ENCODE measurements at places on chromosomes 4 and X.

DNA sequence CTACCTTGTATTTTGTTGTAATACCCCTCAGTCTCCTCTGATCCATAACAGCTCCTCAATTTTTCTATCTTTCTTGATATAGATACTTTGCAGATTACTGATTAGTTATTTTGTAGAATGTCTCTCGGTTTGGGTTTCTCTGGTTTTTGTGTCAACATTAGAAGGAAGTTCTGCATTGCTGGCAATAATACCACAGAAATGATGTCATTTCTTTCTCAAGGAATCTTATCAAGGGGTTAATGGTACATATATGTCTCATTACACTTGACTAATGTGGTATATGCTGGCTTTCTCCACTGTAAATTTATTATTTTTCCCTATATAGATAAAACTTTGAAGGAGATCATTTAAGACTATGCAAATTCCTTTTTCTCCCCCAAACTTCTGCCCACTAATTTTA is 183.6 kb upstream of the DKK2 start:
- no peak for DNase-seq

GRCh38 chr4:66647476-66647875 is 897.8 kb downstream of the CENPC start:
- no peak for DNase-seq

GRCh38 chrX:129777218-129778030 is 2.3 kb upstream of the SASH3 start:
- no peak for DNase-seq

GRCh38 chrX:134846042-134846441 is 144.7 kb upstream of the SMIM10 start:
- DNase-seq: no peak

DNA sequence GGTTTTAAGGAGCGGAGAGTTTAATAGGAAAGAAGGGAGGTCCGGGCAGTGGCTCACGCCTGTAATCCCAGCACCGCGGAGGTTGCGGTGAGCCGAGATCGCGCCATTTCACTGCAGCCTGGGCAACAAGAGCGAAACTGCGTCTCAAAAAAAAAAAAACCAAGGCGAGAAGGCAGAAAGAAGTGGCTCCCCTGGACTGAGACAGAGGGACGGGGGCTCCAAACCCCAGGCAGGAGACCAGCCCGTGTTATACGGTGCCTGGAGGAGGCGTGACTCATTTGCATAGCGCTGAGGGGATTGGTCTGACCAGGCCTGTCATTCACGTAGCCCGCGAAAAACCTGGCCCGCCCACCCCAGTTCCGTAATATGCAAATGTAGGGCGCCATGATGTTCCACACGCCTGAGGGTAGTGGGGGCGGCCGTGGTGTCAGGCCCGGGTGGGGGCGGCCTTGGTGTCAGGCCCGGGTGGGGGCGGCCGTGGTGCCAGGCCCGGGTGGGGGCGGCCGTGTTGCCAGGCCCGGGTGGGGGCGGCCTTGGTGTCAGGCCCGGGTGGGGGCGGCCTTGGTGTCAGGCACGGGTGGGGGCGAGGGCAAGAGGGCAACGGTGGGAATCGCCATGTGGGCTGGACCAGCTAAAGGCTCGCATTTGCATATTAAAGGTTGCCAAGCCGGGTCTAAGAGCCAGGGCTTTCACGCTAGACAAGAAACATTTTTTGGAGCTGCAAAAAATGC is 2.1 kb downstream of the PLCXD1 start:
- DNase-seq: peak; percentile 96

DNA sequence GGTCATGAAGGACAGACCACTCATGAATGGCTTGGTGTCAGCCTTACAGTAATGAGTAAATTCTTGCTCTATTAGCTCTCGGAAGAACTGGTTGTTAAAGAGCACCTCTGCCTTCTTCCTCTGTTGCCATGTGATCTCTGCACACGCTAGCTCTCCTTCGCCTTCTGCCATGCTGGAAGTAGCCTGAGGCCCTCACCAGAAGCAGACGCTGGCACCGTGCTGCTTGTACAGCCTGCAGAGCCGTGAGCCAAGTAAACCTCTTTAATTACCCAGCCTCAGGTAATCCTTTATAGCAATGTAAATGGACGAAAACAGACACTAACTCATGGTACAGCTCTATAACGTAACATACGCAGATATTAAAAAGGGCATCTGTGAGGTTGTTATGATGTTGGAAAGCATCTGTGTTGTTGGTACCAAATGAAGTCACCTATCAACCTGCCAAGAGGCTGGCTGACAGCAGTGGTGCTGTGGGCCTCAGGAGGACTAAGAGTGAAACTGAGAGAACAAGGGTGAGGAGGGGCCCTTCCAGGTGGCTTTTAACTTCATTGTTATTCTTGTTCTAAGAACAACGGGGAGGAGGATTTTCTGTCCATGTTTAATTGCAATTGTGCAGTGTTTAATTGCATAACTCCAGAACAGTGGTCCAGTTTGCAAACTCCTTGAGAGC is 69.2 kb downstream of the CRMP1 start:
- no peak for DNase-seq

DNA sequence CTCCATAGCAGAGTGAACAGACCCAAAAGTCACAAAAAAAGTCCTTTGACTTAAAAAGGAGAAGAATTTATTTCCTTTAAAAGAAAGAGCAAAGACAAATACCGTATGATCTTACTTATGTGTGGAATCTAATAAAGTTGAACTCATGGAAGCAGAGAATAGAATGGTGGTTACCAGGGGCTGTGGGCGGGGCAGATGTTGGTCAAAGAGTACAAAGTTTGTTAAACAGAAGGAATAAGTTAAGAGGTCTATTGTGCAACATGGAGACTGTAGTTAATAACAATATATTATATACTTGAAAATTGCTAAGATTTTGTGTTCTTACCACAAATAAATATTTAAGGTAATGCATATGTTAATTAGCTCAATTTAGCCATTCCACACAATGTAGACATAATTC is 173.3 kb upstream of the S100G start:
- DNase-seq: no peak

DNA sequence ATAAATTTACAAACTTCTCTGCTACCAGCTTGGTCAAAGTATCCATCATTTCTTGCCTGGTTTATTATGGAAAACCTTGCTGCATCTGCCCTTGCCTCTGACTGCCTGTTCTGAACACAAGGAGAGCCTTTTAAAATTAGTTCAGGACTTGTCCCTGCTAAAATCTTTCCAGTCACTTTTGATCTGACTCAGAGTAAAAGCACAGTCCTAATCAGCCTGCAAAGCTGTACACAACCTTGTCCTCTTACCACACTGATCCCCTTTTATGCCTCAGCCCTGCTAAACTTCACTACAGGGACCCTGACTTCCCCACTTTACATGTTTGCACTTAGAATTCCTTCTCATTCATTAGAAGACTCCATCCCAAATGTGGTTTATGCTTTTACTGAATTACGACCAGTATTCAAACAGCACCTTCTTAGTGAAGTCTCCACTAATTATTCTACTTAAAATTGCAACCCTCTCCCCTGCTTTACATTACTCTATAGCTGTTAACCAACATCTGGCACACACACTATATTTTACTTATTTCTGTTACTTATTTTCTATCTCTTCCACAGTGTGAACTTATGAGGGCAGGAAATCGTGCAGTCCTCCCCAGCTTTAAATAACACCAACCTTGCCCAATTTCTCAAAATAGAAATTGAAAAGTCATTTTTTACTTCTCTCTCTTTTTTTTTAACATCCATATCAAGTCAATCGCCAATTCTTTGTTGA is 6.3 kb downstream of the GABRA4 start:
- no peak for DNase-seq

DNA sequence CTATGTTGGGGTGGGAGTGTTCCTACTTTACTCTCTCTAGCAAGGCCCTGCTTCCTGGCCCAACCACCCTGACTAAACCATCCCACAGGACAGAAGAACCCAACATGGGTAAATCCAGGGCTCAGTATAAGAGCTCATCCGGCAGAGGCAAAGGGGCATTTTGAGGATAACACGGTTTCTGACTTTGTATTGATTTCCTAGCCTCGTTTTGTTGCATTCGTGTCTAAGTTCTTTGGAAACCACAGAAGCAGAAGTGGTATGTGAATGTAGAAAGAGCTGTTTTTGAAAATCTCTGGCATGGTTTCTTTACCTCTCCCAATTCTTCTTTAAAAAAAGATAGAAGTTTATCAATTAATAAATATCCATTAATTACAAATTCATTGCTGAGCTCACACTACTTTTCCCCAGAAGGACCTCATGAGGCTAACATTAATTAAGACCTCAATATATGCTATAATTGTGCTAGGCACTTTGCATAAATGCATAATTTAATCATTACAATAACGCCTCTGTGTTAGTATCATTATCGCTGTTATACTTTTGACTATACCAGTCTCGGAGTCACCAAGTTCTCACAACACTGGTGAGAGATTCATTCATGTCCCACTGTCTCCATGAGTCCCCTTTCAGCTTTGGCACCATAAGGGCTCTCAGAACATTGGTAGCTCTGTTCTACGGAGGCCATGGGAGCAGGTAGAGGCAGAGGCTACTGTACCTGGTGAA is 5.8 kb upstream of the CLNK start:
- DNase-seq: no peak

- DNase-seq: no peak
Observed at GRCh38 chr4:92265021-92265420, 38.7 kb upstream of the GRID2 start.

DNA sequence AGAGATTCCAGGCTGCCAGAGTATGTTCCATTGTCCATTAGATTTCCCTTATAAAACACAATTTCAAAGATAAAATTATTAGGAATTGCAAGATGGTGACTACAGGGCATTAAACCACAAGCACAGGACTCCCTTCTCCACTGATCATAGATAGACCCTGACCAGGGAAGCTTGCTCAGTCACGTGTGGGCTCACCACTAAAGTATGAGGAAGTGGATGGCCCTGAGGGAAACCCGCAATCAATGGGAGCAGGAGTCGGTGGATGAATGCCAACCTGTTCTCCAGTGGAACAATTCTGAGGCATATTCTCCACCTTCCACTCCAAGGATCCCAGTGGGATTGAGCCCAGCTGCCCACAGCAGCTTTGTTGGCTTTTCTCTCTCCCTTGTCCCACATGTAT is 515.7 kb downstream of the BCOR start:
- DNase-seq: no peak

DNA sequence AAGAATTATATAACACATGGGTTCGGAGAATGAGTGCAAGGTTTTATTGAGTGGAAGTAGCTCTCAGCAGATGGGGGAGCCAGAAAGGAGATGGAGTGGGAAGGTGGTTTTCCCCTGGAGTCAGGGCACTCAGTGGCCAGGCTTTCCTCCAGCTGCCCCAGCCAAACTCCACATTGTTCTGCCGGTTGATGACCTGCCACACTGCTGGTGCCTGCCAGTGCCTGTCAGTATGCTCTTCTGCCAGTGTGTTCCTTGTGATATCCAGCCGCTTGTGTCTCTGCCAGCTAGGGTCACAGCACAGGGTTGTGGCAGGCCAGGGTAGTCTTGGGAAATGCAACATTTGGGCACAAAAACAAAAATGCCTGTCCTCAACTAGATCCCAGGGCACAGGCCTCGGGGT is 604.8 kb upstream of the TECRL start:
- DNase-seq: no peak

DNA sequence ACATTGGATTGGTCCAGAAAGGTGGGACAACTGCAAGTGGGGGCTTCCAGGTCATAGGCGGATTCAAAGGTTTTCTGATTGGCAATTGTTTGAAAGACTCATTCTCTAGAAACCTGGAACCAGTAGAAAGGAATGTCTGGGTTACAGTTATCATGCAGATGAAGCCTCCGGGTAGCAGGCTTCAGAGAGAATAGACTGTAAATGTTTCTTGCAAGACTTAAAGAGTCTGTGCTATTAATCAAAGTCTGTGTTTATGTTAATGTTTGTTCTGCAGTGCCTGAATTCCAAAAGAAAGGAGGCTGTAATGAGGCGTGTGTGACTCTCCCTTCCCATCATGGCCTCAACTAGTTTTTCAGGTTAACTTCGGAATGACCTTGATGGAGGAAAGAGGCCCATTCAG is 43.9 kb upstream of the GC start:
- no peak for DNase-seq

GRCh38 chr4:144584428-144584827 is 61.5 kb upstream of the HHIP start:
- no peak for DNase-seq

DNA sequence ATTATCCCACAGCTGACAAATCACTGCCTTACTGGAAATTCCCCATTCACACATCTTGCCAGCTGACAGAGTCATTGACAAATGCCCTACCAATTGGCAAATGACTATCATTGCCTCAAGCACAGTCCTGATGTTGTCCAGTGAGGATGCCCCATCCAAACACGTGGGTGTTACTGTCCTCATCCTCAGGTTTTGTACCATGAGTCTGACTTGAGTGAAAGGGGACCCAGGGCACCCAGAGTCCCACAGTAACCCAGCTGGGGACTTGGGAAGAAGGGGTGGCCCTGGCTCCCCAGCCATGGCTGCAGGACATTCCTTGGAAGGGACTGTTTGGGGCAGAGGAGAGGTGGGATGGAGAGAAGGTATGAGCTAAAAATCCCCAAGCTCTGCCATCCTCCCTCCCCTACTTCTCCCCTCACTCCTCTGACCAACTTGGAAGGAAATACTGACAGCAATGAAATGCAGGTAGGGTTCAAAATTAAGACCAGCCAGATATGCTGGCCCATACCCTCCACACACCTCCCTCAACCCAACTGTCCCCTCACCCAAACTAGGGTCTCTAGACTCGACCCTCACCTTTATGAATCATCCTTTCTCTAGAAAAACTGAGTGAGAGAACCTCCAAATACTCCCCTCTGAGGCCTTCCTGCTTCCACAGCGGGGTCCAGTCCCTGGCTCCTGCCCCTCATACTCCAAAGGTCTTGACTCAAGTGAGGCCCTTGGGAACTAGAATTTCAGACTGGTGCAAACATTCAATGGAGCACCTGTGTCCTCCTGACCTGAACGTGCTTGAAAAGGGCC is 5.1 kb downstream of the TIMP1 start:
- DNase-seq: no peak

DNA sequence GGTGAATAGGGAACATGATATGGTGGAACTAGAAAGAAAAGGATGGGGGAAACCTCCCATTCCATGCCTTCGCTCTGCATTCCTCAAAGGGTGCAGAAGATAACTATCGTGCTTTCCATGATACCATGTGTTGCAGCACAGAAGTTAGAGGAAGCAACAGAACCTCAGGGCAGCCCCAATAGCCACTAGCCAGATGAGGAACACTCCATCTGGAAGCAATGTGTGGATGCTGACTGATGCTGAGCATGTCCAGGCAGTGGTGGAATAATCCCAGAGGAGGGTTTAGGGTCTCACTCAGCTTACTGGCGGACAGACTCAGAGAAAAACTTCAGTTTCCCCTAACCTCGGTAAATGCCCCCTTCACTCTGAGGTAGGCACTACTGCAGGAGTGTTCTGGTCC is 7.5 kb downstream of the SMIM10 start:
- no peak for DNase-seq

DNA sequence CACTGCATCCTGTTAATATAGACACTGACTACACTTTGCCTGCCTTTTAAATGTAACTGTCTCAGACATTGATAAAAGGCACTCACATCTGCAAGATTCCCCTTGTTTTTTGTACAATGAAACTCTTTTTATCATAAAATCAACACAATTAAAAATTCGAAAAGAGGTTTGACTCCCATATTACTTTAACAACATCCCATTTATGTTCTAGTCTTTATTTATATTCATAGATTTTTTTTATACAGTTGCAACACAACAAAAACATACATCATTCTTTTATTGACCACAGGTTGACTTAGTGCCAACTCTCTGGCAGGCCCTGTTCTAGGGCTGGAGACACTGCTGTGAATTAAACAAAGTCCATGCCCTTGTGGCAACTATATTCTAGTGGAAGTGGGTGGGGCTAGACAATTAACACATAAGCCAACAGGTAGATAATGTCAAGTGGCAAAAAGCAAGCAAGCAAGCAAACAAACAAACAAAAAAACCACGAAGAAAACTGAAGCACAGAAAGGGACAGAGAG is 36.8 kb downstream of the ANK2 start:
- DNase-seq: no peak
